Activated naive CD4-positive, alpha-beta T cell treated with anti-CD3 and anti-CD28 coated beads for 36 hours (primary cell): ENCODE measurements at places on chromosomes 2 and 18. TPM values are rescaled to one million over a fixed set of nuclear protein-coding genes. Genes with fewer than 3 reads are reported as not detected.

GRCh38 chr2:238267341-238267710 lies 21.1 kb downstream of the PER2 start:
- H3K27ac ChIP-seq, result peak overlapping the region; percentile 62
- peaks cover 19% of the 10 kb centered on the region for H3K36me3 ChIP-seq
- no peaks in the 10 kb centered on the region for H3K27me3 ChIP-seq
- peaks cover 3% of the 10 kb centered on the region for H3K4me1 ChIP-seq

DNA sequence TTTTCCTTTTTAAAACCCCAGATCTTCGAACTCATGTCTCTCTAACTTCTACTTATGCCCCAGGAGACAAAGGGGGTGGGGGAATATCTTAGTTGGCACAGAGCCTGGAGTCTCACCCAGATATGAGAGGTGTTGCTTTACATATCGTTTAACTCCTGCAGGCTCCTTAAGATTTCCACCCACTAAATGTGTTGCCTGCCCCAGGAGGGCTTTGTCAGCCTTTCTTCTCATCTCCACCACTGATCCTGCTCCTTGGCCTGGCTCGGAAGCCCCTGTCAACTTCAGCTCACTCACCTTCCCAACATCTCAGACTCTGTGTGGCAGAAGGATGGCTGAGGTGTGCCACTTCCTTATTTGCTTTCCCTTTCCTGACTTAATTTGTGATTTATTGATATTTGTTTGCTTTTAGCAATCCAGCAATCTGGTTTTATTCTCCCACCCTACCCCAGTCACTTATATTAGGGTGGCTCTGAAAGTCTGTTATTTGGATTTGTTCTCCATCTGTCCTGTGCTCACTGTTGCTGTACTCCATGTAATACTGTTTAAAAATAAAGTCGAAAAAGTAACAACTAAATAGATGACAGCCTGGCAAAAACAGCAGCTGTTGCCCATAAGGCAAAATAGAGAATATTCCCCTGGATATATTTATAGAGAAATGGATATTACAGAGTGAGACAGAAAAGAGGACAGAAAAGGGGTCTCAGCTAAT lies 200.6 kb downstream of the ZBTB7C start:
- H3K4me3 ChIP-seq, result no peak overlapping the region
- no peak overlapping the region for H3K27ac ChIP-seq
- peaks cover 10% of the 10 kb centered on the region for H3K27me3 ChIP-seq
- H3K36me3 ChIP-seq, result no peaks in the 10 kb centered on the region
- no peak for DNase-seq
- no peaks in the 10 kb centered on the region for H3K4me1 ChIP-seq

DNA sequence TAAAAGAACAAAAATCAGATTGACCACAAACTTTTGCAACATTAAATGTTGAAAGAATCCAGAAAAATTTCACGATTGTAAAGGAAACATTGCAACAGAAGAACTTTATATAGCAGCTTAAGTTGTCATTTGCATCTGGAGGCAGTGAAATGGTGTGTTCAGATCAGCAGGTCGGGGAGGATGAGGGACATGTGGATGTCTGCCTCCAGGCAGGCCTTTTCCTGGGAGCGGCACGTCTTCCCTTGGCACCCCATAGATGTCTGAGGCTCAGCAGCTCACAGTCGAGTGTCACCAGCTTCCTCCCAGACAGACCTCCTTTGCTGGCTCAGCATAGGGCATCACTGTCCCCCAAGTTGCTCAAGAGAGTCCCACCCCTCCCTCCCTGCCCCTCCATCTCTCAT lies 44.3 kb upstream of the ASB1 start:
- no peak overlapping the region for H3K4me3 ChIP-seq
- no peaks in the 10 kb centered on the region for H3K27me3 ChIP-seq
- no peak for DNase-seq
- peaks cover 12% of the 10 kb centered on the region for H3K4me1 ChIP-seq
- peaks cover 13% of the 10 kb centered on the region for H3K36me3 ChIP-seq
- H3K27ac ChIP-seq, result no peak overlapping the region

DNA sequence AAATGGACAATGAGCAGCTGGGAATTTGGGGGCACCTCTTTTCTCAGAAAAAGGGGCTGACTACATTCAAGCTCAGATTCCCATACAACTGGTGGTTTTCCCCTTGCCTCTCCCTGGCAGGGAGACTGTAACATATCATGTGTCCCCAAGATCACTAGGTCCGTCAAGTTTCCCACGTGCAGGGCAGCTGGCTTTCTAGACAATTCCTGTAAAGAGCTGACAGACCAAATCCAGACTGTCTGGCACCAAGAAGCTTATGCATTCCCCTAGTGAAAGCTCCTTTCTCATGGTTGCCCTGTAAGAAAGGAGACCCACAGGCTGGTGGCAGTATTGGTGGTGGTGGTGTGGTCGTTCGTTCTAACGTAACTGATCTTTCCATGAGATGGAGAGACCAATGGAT lies 48.8 kb downstream of the THUMPD2 start:
- H3K27me3 ChIP-seq, result no peaks in the 10 kb centered on the region
- H3K4me1 ChIP-seq, result peaks cover 2% of the 10 kb centered on the region

GRCh38 chr2:120994301-120994995 lies 258.8 kb downstream of the GLI2 start:
- H3K27ac ChIP-seq, result no peak overlapping the region
- H3K4me1 ChIP-seq, result no peaks in the 10 kb centered on the region
- H3K36me3 ChIP-seq, result no peaks in the 10 kb centered on the region
- no peak for DNase-seq
- H3K27me3 ChIP-seq, result peaks cover 3% of the 10 kb centered on the region

DNA sequence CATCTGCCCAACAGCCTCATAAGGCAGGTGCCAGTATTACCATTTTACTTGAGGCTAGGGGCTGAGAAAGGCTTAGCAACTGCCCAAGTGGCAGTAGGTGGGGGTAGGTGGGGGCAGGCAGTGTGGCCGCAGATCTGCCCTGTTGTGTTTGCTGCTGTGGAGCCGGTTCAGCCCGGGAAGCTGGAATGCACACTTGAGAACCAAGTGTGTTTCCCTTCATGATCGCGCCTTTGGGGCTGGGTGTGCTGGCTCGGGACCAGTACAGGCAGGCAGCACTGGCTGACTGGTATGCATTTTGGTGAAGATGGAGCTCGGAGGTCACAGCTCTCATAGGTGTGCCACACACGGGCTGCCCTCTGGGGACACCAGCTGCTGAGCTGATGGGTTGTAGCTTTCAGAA lies 85.1 kb downstream of the CABLES1 start:
- H3K4me1 ChIP-seq, result no peaks in the 10 kb centered on the region
- no peaks in the 10 kb centered on the region for H3K36me3 ChIP-seq
- H3K4me3 ChIP-seq, result no peak overlapping the region
- H3K27me3 ChIP-seq, result no peaks in the 10 kb centered on the region

GRCh38 chr2:96340493-96341414 lies 5.2 kb downstream of the NCAPH start:
- H3K4me3 ChIP-seq, result peak overlapping the region; percentile 8
- H3K36me3 ChIP-seq, result peaks cover 69% of the 10 kb centered on the region
- no peak for DNase-seq
- peak overlapping the region; percentile 14 for H3K27ac ChIP-seq

GRCh38 chr18:51739044-51739666 lies 541.7 kb upstream of the MEX3C start:
- no peaks in the 10 kb centered on the region for H3K36me3 ChIP-seq
- no peak for DNase-seq
- no peaks in the 10 kb centered on the region for H3K4me1 ChIP-seq
- no peak overlapping the region for H3K4me3 ChIP-seq
- H3K27me3 ChIP-seq, result no peaks in the 10 kb centered on the region

GRCh38 chr2:74162951-74163350 lies 15.2 kb upstream of the BOLA3 start:
- no peak for DNase-seq
- peak overlapping the region; percentile 30 for H3K27ac ChIP-seq
- H3K36me3 ChIP-seq, result peaks cover 38% of the 10 kb centered on the region
- H3K4me1 ChIP-seq, result peaks cover 8% of the 10 kb centered on the region

- no peak overlapping the region for H3K27ac ChIP-seq
- H3K4me1 ChIP-seq, result peaks cover 53% of the 10 kb centered on the region
- no peaks in the 10 kb centered on the region for H3K27me3 ChIP-seq
- H3K4me3 ChIP-seq, result no peak overlapping the region
- DNase-seq, result peak; percentile 39
Observed at GRCh38 chr2:143175438-143175837, 46.2 kb downstream of the ARHGAP15 start.

DNA sequence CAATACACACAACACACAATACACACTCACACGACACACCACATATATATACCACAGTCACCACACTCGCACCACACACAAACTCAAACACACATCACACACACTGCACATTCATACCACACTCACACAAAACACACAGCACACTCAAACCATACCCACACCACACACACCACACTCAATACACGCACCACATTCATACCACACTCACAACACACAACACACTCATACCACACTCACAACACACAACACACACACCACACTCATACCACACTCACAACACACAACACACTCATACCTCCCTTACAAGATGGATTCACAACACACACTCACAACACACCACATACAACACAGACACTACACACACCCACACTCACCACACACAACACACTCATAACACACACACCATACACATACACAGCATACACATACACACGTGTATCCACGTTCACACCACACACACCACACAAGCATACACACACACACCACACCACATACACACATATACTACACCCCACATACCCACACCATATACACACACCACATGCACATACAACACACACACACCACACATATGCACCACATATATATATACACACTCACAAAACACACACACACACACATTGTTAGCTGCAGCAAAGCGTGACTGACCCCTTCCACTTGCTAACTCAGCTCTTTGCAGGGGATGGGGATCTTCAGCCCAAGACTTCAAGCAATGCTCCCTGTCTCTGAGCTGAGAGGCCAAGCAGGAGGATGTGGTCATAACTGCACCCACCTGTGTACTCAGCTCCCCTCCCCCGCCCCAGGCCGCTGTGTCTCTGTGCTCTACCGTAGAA lies 59.0 kb downstream of the SDC1 start:
- no peaks in the 10 kb centered on the region for H3K4me1 ChIP-seq
- H3K27ac ChIP-seq, result no peak overlapping the region
- H3K4me3 ChIP-seq, result no peak overlapping the region
- peak; percentile 11 for DNase-seq

GRCh38 chr18:73563901-73564472 lies 583.6 kb downstream of the FBXO15 start:
- no peak overlapping the region for H3K27ac ChIP-seq
- no peaks in the 10 kb centered on the region for H3K4me1 ChIP-seq
- no peaks in the 10 kb centered on the region for H3K27me3 ChIP-seq
- no peak for DNase-seq
- H3K4me3 ChIP-seq, result no peak overlapping the region

DNA sequence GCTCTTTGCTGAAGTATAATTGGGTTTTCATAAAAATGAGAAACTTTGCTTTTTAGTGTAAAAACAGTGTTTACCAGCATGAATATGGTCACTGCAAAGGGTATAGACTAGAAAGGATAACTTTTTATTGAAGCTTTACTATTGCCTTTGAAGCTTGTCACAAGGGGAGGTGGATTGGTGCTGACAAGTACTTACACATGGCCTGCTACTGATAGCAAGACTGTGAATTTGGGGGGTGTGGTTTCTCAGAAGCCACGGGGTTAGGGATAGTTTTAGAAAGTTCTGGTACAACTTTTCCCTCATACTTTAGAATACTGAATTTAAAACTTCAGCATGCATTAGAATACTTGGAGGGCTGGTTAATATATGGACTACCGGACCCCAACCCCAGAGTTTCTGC lies 294.1 kb downstream of the SOCS6 start:
- no peaks in the 10 kb centered on the region for H3K36me3 ChIP-seq
- no peak for DNase-seq
- no peaks in the 10 kb centered on the region for H3K27me3 ChIP-seq
- no peak overlapping the region for H3K4me3 ChIP-seq
- H3K27ac ChIP-seq, result no peak overlapping the region

GRCh38 chr2:109138449-109138848 lies 9.4 kb downstream of the SH3RF3 start:
- H3K4me3 ChIP-seq, result no peak overlapping the region
- no peak for DNase-seq
- no peaks in the 10 kb centered on the region for H3K36me3 ChIP-seq
- H3K27ac ChIP-seq, result no peak overlapping the region

DNA sequence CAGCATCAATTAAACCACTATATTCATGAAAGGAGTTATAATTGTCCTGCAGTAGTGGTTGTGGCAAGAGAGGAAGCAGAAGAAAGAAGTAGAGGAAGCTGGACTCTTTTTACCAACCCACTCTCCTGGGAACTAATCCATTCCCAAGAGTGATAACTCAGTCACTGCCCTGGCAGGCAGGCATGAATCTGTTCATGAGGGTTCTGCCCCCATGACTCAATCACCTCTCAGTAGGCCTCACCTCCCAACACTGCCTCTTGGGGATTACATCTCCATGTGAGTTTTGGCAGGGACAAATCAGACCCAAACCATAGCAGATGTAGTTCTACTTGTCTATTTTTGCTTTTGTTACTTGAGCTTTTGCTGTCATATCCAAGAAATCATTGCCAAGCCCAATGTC lies 232.7 kb upstream of the MAP2 start:
- no peaks in the 10 kb centered on the region for H3K36me3 ChIP-seq
- H3K4me3 ChIP-seq, result no peak overlapping the region
- no peaks in the 10 kb centered on the region for H3K27me3 ChIP-seq
- H3K27ac ChIP-seq, result no peak overlapping the region

- DNase-seq, result no peak
- H3K4me3 ChIP-seq, result no peak overlapping the region
- no peaks in the 10 kb centered on the region for H3K4me1 ChIP-seq
- H3K36me3 ChIP-seq, result no peaks in the 10 kb centered on the region
Observed at GRCh38 chr18:40851014-40851429, 1104.0 kb upstream of the PIK3C3 start.

GRCh38 chr2:216475767-216476166 lies 22.9 kb upstream of the RPL37A start:
- H3K4me1 ChIP-seq, result peaks cover 23% of the 10 kb centered on the region
- H3K4me3 ChIP-seq, result no peak overlapping the region
- H3K36me3 ChIP-seq, result peaks cover 16% of the 10 kb centered on the region
- no peak for DNase-seq
- no peaks in the 10 kb centered on the region for H3K27me3 ChIP-seq

- no peaks in the 10 kb centered on the region for H3K27me3 ChIP-seq
- H3K4me1 ChIP-seq, result no peaks in the 10 kb centered on the region
- DNase-seq, result no peak
- no peaks in the 10 kb centered on the region for H3K36me3 ChIP-seq
Observed at GRCh38 chr2:77018219-77018618, 504.0 kb downstream of the LRRTM4 start.

- H3K4me3 ChIP-seq, result no peak overlapping the region
- H3K27ac ChIP-seq, result no peak overlapping the region
- DNase-seq, result no peak
- no peaks in the 10 kb centered on the region for H3K36me3 ChIP-seq
- H3K4me1 ChIP-seq, result no peaks in the 10 kb centered on the region
- H3K27me3 ChIP-seq, result no peaks in the 10 kb centered on the region
Observed at GRCh38 chr2:232431705-232432590, 24.0 kb upstream of the ALPI start.

GRCh38 chr2:100812116-100812515 lies 7.8 kb upstream of the NPAS2 start:
- H3K36me3 ChIP-seq, result no peaks in the 10 kb centered on the region
- peaks cover 34% of the 10 kb centered on the region for H3K4me1 ChIP-seq
- DNase-seq, result peak; percentile 43
- H3K27ac ChIP-seq, result peak overlapping the region; percentile 3
- H3K4me3 ChIP-seq, result no peak overlapping the region

ACMSD gene
- total RNA-seq, result not detected

CYP27C1 gene
- total RNA-seq, result not detected

RAB27B gene
- total RNA-seq, result not detected

ZNF236 gene
- 13.7 TPM for total RNA-seq

RESP18 gene
- not detected for total RNA-seq

DCC gene
- total RNA-seq, result not detected

SLC9A2 gene
- 0.07 TPM for total RNA-seq

ABCB11 gene
- total RNA-seq, result not detected

PROKR1 gene
- not detected for total RNA-seq

ASIC4 gene
- total RNA-seq, result not detected

GREB1L gene
- total RNA-seq, result not detected

CGREF1 gene
- 5.8 TPM for total RNA-seq

POTEC gene
- total RNA-seq, result not detected

DLX2 gene
- total RNA-seq, result not detected
